ENCODE measurements at places on chromosomes 5 and 9.

DNA sequence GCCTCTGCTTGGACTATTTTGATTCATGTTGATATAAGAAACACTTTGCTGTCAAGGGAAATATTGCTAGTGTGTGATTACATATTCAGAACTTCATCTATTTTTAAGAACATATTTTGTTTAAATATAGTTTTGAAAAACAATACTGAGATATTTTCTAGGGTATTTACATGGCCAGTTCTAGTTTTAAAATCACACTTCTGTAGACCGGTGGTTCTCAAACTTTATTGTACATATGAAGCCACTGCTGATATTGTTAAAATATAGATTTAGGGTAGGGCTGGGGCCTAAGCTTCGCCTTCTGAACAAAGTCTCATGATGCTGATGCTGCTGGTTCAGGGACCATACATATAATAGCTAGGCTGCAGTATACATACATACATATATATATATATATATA lies 1000.0 kb downstream of the PTPRD start:
- DNase-seq = no peak

DNA sequence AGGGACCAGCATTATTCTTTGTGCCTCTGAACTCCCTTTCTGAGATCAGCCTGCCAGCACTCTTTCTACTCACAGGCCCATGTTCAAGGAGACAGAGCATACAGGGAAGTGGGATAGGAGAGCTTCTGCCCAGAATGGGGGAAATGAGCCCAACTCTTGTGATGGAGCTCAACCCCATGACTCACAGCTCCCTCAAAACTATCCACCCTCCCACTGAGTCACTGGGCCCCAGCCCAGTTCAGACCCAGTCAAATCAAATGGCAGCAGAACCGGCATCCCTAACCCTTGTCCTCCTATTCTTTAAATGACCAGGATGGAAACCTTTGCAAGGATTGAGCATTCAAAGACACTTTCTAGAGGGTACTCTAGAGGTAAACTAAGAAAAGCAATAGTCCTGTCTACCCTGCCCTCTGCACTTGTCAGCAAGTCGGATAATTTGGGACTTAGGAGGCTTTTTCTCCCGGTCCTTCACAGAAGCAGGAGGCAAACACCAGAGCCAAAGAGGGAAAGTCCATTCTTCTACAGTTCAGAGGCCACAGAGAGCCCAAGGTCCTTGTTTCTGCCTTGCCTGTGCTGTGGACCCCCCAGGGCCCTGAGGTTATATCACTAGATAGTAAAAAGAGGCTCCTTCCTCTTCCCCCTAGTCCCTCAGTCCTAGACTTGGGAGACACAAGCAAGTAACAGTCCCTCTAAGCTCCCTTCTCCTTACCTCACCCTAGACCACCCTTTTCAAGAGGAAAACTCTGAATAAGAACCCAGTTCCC lies 3.2 kb downstream of the ATOSB start:
- peak; percentile 78 for DNase-seq

- peak; percentile 81 for DNase-seq
Measured at GRCh38 chr5:96226941-96227552, 206.0 kb downstream of the PCSK1 start.

DNA sequence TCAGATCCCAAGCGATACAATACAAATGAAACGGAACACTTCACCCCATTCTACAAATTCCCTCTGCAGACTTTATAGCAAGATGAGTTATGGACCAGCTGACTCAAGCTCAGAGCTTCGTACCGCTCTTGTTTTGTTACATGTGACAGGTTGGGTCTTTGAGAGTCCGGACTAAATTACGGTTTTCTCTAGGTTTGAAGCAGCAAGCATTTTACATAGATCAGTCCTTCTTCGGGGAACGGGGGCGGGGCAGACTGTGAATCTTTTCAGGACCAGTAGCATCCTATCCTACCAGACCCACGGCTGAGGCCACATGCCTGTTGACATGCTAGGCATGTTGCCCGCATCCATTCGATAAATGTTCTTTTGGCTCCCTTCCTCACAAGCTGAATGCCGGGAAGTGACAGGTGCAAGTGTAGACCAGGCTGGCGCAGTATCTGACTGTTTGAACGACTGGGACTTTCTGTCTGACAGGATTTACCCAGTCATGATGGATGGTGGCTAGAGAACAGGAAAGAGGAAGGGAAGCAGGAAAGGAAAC lies 811.0 kb upstream of the GRAMD2B start:
- DNase-seq = no peak

DNA sequence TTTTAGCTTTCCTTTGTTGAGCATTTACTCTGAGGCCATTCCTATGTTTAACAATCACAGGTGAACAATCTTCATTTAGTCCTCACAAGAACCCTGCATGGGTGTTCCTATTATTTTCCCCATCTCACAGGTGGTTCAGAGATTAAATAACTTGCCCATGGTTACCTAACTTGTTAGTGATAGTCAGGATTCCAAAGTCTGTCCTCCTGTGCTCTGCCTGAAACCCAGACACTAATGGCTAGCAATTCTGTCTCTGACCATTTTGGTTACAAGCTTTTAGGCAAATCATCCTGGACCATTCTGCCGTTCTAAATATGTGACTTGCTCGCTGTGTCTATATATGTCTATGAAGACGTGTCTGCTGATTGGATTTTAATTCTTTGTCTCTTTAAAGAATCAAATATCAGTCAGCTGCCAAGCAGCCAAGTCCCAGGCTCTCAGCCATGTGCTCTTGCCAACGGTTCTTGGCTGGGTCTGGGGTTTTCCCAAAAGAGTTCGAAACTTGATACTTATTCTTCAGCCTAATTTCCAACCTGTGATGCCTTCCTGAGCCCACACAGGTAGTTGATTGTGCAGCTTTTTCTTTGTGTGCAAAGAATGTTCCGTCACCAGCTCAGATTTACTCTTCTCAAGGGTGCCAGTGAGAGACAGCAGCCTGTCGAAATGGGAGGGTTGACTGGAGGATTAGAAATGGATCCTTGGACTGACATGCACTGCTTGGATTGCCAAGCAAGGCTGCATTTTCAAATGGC lies 121.7 kb downstream of the NREP start:
- no peak for DNase-seq

- no peak for DNase-seq
Measured at GRCh38 chr5:135272311-135272805, 126.7 kb downstream of the MACROH2A1 start.

- no peak for DNase-seq
Measured at GRCh38 chr9:31868830-31869229, 515.6 kb upstream of the ACO1 start.

- no peak for DNase-seq
Measured at GRCh38 chr9:125896404-125896803, 149.2 kb downstream of the PBX3 start.

GRCh38 chr9:99606957-99607356 lies 214.7 kb upstream of the NR4A3 start:
- peak; percentile 13 for DNase-seq

GRCh38 chr9:131848570-131849160 lies 108.8 kb upstream of the RAPGEF1 start:
- no peak for DNase-seq

DNA sequence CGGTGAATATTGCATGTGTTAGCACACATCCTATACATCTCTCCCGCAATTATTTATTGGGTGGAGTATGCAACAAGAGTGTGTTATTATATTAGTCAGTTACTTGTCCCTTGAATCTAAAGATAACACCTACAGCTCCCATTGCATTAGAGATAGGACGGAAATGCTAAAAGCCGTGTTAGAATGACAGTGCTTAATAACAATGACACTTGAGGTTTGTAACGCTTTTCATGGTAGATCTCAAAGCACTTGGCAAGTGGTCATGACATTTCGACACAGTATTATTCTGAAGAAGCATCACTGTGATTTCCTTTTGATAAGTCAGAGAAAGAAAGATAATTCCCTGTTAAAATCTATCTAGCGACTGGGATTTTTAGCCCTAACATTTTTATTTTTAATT lies 33.4 kb upstream of the TRIO start:
- no peak for DNase-seq

DNA sequence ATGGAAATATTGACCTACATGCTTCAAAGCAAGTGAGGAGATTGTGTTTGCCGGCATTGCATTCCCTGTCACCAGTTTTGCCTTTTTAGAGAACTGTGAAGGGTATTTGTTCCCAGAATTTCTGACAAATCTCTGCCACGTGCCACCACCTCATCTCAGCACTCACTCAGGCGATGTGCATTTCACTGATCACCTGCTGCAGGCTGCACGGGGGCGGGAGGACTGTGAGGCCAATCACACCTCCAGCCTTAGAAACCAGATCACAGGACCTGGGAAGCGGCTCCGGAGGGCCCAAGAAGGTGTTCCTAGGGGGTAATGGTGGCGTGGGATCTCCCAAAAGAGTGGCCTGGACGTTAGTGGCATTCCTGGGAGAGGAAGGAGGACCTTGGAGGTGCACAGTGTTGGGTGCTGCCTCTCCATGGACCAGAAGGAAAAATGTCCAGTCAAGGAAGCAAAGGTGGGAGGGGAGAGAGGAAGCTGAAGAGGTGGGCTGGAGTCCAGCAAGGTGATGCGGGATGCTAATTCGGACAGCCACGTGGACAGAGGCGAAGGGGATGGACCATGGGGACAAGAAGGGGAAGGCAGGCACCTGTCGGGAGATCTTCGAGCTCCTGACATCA lies 63.6 kb upstream of the OLFM1 start:
- DNase-seq = peak; percentile 8

DNA sequence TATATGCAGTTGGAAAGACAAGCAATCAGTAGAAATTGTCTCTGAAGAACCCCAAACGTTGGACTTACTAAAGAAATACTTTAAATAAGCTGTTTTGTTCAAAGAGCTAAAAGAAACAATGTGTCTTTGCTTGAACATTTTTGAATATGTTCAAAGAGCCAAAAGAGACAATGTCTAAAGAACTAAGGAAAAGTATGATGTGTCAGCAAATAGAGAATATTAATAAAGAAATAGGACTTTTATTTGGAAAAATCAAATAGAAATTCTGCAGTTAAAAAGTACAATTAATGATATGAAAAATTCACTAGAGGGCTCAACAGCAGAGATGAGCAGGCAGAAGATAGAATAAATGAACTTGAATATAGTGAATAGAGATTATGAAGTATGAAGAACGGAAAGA lies 19.2 kb downstream of the TAS2R1 start:
- DNase-seq = no peak

DNA sequence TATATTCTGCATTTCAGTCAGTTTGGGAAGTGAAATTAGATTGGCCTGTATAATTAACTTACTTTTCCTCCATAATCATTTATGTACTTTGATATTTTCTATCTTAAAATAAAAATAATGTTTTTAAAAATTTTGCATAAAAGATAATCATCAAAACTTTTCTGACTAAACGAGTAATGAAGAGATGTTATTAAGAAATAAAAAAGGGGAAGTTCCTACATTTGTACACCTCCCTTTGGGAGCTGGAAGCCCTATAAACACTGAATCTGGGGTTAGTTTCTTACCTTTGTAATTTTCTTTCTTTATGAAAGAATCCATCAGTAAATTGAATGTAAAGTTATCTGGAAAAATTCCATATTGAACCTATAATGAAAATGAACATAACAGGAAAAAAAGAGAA lies 86.2 kb downstream of the MRPS27 start:
- DNase-seq = no peak

DNA sequence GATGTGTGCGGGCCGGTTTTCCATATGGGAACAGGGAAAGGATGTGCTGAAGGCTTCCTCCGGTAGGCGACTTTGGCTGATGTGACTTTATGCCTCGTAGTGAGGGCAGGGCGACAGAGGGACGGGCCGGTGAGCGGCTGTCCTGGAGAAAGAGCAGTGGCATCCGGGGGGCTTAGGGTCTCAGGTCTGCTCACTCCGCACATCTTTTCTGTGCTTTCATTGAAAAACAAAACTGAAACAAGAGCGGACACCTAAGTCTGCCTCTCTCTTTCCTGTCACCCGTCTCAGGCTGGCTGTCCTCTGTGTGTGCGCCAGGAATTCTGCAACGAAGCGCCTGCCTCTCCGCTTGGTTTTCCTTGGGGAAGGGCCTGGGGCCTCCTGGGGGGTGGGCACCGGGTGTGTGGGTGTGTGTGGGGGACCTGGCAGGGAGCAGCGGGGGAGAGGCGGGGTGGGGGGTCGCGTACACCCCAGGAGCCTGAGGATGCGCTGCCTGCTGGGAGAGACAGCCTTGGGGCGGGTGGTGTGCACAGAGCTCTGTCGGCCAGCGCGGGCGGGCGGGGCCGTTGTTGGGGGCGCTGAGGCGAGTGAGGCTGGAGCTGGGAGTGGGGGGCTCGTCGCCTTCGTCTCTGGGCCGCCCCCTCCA lies 580 bp upstream of the PRRX2 start:
- DNase-seq = no peak

- DNase-seq = no peak
Measured at GRCh38 chr9:136907011-136907914, 20.9 kb downstream of the TRAF2 start.

GRCh38 chr5:173963867-173964441 lies 25.0 kb upstream of the C5orf47 start:
- DNase-seq = peak; percentile 30

- no peak for DNase-seq
Measured at GRCh38 chr9:109323771-109324170, 2.9 kb upstream of the EPB41L4B start.

GRCh38 chr9:104876587-104876986 lies 51.4 kb downstream of the ABCA1 start:
- no peak for DNase-seq

DNA sequence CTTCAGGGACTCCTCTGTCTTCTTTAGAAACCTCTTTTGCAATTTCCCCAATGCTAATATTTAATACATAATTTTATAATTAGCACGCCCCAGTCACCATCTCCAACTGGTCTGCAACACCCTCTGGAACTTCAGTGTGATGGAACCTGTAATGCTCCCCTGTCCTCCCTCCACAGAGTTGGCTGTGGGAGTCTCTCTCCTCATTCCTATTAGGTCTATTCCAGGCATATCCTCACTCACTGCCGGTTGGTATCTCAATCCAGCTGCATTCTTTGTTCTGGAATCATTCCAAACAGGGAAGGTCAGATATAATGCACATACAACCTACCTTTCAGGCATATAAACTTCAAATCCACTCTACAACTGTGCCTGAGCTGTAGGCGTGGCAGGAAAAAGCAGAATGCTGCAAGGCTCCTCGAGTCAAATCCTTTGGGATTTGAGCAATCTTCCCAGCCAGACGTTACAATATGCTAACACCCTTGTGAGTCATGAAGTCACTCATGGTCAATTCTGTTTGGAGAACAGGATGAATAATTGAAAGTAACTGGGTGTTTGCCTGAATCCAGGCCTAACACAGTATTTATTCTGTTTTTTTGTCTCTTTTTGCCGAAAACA lies 293.8 kb downstream of the CWC27 start:
- peak; percentile 95 for DNase-seq
